Hippocampal formation (tissue), 2 donors: ENCODE measurements at places on chromosomes 11 and 22.

- no peak for DNase-seq
Measured at GRCh38 chr22:44289414-44290171, 23.2 kb downstream of the SHISAL1 start.

- DNase-seq = peak; percentile 68
Measured at GRCh38 chr11:95698676-95699557, 90.7 kb downstream of the FAM76B start.

- DNase-seq = no peak
Measured at GRCh38 chr11:68962527-68963250, 18.1 kb downstream of the MRGPRD start.

- no peak for DNase-seq
Measured at GRCh38 chr11:130638033-130638432, 189.6 kb downstream of the ADAMTS15 start.

DNA sequence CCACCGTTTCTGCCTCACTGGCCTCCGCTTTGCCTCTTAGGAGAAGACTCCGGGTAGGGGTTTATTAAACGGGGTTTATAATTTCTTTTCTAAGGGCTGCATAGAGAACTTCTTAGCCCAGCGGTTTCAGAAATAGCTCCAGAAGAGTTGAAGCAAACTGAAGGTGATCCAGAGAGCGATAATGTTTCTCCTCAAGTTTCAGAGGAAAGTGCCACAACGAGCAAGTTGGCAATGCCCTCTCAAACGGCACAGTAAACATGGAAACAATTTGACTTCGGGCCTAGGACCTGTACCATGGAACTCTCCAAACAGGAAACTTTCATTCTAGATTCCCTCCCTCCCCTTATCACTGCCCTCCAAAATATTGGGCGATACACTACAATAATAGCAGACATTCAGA is 1.0 kb downstream of the ADSL start:
- DNase-seq = no peak

DNA sequence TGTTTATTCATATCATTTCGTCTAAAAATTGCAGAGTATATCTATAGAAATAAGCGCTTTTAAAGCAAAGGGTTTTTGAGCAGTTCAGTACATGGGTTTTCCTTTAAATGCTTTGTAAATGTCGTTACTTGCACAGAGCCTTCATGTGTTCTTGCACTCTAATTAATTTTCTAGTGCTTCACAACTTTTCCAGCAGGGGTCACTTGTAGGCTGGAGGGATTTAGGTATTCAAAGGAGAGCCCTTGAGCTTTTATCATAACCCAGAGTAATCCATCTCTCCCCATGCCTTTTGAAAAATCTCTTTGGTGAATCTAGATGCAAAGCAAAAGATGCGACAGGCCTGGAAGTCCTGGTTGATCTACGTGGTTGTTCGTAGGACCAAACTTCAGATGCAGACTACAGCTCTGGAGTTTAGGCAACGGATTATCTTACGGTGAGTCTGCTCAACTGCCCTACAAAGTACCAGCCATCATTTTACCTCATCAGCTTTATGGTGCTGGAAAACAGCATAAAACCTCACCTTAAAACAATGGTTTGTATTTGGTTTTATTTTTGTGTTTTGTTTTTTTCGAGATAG is 60.4 kb downstream of the SFI1 start:
- peak; percentile 72 for DNase-seq

DNA sequence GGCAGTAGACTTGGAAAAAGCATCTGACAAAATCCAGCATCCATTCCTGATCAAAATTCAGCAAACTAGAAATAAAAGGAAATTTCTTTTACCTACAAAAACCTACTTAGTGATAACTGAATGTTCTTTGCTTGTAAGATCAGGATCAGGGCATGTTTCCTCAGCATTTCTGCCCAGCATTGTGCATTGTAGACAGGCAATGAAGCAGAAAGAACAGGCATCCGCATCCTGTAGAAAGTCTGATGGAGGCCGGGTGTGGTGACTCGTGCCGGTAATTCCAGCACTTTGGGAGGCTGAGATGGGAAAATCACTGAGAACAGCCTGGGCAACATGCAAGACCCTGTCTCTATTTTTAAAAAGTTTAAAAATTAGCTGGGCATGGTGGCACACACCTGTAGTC is 32.5 kb upstream of the PANX2 start:
- no peak for DNase-seq

- DNase-seq = peak; percentile 34
Measured at GRCh38 chr11:47104261-47104950, 72.3 kb downstream of the ARFGAP2 start.

- no peak for DNase-seq
Measured at GRCh38 chr11:112388496-112388895, 127.8 kb upstream of the PLET1 start.

DNA sequence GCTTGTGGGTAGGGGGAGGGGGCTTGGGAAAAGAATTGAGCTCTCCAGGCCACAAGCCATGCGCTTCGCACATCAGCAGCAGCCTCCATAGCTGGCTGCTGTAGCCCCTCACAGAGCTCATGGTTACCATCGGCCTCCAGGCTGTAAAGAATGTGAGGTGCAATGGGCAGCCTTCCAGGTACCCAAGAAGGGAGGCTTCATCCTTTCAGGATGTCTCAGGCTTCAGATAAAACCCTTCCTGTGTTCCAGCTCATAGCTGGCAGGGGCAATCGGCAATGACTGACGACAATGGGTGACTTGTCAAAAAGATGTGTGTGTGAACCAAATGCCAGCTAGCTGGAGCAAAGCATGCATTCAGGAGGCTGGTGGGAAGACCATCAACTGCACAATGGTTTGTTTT is 102.0 kb downstream of the TIMP3 start:
- no peak for DNase-seq

DNA sequence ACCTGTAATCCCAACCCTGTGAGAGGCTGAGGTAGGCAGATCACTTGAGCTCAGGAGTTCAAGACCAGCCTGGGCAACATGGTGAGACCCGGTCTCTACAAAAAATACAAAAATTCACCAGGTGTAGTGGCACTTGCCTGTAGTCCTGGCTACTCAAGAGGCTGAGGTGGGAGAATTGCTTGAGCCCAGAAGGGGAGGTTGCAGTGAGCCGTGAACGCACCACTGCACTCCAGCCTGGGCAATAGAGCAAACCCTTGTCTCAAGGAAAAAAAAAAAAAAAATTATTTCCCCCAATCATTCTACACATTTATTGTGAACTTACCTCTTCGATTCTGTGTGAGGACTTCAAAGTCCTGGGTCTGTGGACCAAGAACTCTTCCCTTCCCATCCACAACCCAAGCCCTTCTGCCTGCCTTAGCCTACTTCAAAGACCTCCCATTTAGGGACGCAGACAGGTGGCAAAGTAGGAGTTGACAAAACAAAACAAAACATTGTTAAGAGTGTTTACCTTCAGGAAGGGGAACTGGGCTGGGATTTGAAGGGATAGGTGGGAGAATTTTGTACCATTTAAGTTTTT is 3.8 kb upstream of the WEE1 start:
- DNase-seq = no peak

DNA sequence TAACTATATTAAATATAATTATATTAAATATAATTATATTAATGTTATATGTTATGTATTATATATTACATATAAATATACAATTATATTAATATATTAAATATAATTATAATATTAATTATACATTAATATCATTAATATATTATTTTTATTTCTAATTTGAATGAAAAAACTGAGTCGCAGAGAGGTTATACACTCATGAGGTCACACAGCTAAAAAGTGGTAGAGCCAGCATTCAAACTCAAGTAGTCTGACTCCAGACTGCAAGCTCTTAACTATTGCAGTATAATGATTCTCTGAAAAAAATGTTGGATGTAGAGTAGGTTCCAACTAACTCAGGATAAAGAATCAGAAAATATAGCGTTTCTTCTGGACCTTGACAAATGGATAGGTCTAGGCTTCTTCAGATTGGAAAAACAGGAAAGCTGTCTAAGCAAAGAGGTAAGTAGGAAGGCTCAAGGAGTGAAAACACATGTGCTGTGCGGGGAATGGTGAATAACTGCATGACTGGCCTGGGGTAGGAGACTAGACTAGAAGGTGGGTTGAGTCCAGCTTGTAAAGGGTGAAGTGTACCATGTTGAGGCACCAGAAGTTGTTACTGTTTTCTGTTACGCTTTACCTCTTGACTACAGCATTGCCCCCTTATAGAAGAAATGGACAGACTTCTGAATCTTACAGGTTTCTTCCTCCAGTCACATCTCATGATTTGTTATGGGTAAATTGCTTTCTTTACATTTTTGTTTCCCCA is 80.3 kb downstream of the TRIM44 start:
- DNase-seq = no peak

- DNase-seq = no peak
Measured at GRCh38 chr22:47210686-47211085, 448.2 kb downstream of the TBC1D22A start.

GRCh38 chr11:70078095-70078780 is at the start of gene ANO1:
TSS of gene ANO1 (plus strand) at chr11:70078317. CDS start at chr11:70078607, 290 bp downstream.
- no peak for DNase-seq

- no peak for DNase-seq
Measured at GRCh38 chr11:45662665-45663485, 2.5 kb downstream of the CHST1 start.

DNA sequence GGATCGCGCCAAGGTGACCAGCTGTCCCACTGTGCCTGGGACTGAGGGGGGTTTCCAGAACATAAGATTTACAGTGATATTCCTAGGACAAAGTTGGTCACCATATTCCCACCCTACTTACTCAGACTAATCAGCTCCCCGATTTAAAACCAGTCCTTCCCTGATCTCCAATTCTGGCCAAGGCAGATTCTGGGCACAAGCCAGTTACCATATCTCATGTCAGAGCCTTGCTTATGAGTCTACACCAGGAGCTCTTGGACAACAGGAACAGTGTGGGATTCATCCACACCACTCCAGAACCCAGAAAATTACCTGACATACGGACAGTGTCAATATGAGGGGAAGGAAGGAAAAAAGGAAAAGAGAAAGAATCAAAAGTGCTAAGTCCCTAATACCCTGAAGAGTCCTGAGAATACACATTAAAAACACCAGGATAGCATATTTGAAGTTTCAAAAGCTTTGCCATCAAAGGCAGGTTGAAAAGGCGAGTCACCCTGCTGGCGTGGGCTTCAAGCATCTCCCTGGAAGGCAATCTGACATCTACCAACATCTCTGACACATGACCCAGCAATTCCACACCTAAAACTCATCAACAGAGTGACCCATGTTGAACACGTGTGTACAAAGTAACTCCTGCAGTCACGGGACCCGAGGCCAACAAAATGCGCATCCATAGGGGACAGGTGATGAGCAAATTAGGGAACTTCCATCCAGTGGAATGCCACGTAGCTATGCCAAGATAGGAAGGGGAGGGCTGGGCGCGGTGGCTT is 8.0 kb upstream of the IL2RB start:
- no peak for DNase-seq

DNA sequence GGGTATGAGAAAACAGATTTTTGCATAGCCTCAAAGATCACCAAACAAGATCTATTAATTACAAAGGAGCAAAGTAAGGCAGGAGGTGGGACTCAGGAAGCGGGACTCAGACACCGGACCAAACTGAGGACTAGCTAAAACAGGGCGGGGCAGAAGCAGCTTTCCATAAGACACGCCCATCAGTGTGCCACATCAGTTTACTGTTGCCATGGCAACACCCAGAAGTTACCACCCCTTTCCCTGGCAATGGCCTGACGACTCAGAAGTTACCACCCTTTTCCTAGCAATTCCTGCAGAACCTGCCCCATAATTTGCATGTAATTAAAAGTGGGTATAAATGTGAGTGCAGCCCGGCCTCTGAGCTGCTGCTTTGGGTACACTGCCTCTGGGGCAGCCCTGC is 173.9 kb downstream of the SHANK2 start:
- DNase-seq = no peak

GRCh38 chr11:121563003-121563402 is 110.2 kb upstream of the SORL1-AS1 start:
- DNase-seq = no peak

DNA sequence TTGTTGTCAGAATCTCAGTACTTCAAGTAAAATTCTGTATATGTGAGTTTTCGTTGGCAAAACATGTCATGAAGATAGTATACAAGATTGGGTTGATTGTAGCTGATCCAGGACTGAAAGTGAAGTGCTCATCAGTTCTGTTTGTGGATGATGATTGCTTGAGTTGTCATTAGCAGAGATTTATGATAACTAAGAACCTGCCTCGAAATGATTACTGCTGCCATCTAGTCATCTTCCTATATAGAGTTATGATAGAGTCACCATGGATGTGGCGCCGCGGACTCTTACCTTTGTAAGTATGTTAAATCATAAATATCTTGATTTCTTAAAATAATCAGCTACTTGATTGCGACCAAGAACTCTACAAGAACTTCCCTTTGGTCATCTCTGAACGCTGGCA is 27.9 kb upstream of the MYO18B start:
- DNase-seq = no peak

DNA sequence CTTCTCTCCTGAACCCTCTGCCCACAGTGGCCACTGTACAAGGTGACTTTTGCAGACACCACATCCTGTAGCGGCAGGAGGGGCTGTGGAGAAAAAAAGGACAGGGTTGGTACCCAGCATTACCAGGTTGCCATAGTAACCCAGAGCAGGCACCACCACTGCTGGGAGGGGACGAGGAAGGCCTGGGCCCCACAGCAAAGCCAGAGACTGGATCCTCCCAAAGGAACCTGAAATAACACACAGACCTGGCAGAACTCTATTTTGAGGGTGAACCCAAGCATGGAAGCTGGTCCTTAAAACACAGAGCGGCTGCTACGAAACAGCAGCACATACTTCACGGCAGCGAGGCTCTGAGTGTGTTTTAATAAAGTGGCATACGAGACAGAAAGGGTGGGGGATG is 380.6 kb downstream of the CTTN start:
- no peak for DNase-seq

DNA sequence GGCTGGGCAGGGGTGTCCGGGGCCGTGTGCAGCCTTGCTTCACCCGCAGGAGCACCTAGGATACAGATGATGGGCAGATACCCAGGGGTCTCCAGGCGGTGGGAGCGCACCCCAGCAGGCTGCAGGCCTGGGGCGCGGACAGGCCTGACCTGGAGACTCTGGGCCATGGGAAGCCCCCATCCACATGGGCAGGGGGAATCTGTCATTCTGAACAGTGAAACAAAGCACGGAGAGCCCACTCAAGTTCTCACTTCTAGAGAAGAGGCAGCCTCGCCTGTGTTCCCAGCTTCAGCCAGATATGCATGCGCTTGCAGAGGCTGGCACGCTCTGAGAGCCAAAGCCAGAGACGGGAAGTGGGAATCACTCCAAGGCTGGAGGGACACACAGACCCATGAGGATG is 333.1 kb downstream of the BRD1 start:
- DNase-seq = no peak

DNA sequence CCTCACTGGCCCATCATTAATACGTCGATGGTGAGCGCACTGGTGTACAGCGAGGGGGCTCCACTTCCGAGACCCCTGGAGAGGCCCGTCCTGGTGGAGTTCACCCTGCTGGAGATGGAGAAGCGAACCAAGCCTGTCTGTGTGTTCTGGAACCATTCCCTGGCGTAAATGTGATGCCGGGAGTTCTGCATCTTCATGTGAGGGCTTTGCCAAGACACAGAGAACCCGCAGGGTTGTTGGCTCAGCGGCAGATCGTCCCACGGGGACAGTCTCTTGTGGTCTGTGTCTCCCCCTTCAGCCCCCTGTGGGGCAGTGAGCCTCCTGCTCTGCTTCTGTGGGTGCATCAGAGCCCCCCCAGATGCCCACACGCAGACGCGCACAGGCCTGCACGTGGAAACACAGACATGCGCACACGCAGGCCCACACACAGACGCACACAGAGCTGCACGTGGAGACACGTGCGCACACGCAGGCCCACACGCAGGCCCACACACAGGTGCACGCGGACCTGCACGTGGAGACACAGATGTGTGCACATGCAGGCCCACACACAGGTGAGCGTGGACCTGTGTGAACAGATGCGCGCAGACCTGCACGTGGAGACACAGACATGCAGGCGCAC is 55.8 kb upstream of the PRODH start:
- DNase-seq = no peak
